ENCODE measurements at places on chromosomes 12 and 14.

- H3K27me3 ChIP-seq, result no peaks in the 10 kb centered on the region
- H3K4me1 ChIP-seq, result no peaks in the 10 kb centered on the region
- H3K27ac ChIP-seq, result no peak overlapping the region
Observed at GRCh38 chr12:57207731-57208630, 8.6 kb upstream of the NXPH4 start.

DNA sequence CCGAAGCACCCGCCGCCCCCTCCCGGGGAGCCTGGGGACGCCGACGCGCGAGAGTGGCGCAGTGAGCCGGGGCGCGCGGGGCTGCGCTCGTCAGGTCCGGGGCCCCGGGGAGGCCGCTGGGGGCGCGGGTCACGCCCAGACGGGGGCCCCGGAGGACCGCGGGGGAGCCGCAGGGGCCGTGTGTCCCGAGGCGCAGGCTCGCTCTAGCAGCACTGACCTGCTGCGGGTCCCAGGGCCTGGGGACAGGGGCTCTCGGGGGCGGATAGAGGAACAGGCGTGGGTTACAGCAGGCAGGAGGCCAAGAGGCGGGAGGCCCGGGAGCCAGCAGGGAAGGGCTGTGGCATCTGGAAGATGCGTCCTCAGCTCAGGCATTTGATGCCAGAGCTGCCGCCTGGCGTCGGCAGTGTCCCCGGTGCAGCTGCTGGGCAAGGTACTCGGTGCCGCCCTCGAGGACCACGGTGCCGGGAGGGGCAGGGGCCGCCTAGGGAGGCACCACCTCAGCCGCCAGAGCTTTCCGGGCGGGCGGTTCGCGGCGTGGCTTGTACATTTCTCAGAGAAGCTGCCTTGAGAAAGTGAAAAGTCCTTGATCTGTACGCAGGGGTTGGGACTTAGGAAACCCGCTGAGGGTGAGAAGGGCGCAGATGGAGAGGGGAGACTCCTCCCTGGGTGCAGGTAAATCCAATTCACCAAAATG lies 1.2 kb downstream of the WNT5B start:
- H3K27me3 ChIP-seq, result no peaks in the 10 kb centered on the region
- no peak overlapping the region for H3K4me3 ChIP-seq
- no peak overlapping the region for H3K27ac ChIP-seq
- no peaks in the 10 kb centered on the region for H3K36me3 ChIP-seq

DNA sequence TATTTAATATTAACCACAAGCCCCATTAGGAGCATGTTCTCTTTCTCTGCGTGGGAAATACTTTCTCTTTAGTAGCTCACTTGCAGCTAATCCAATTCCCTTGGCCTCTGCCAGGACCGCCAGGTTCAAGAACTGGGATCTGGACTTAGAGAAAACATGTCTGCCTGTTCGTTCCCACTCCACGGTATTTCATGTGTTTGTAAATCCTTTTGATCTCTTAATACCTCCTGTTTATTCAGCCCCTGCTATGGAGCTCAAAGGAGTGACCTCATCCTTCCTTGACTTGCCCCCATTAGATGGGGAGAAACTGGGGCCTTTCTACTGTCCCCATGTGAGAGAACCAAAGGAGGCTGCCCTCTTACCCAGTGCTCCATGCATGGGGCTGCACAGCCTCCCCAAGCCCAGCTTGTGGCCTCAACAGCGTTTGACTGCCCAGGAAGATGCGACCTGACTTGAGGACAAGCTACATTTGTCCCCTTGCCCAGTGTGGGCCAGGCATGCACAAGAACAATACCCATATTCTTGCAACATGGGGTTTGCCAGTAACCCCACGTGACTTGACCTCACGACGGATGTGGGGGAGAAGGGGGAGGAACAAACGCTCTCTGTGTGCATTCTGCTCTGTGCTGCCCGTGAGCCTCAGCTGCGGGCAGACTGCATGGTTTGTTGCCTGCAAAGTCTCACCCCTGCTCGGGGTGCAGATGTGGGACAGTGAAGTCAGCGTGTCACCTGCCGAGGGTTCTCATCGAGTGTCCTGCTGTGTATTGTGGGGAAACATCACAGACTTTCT lies 30.3 kb downstream of the CD9 start:
- H3K4me3 ChIP-seq, result no peak overlapping the region
- no peak overlapping the region for H3K27ac ChIP-seq
- DNase-seq, result no peak
- H3K36me3 ChIP-seq, result no peaks in the 10 kb centered on the region

DNA sequence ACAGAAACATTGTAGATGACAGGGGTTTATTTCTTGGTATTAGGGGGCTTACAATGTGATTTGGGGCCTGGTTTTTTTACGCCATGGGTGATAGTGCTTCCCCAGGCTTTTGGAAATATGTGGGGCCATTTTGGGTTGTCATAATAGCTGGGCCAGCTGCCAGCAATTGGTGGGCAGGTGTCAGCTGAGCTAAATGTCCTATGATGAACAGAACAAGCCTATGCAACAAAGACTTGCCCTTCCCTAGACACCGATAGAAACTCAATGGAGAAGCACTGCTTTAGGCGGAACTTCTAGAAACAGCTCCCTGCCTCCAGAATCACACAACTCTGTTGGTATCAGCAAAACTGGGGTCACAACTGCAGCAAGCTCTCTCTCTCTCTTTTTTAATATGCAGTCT lies 5.1 kb upstream of the B4GALNT1 start:
- no peak for DNase-seq
- H3K4me3 ChIP-seq, result no peak overlapping the region
- H3K27me3 ChIP-seq, result no peaks in the 10 kb centered on the region
- H3K36me3 ChIP-seq, result no peaks in the 10 kb centered on the region

- DNase-seq, result no peak
- no peaks in the 10 kb centered on the region for H3K4me1 ChIP-seq
- no peak overlapping the region for H3K27ac ChIP-seq
Observed at GRCh38 chr14:66036547-66036946, 449.6 kb upstream of the CCDC196 start.

DNA sequence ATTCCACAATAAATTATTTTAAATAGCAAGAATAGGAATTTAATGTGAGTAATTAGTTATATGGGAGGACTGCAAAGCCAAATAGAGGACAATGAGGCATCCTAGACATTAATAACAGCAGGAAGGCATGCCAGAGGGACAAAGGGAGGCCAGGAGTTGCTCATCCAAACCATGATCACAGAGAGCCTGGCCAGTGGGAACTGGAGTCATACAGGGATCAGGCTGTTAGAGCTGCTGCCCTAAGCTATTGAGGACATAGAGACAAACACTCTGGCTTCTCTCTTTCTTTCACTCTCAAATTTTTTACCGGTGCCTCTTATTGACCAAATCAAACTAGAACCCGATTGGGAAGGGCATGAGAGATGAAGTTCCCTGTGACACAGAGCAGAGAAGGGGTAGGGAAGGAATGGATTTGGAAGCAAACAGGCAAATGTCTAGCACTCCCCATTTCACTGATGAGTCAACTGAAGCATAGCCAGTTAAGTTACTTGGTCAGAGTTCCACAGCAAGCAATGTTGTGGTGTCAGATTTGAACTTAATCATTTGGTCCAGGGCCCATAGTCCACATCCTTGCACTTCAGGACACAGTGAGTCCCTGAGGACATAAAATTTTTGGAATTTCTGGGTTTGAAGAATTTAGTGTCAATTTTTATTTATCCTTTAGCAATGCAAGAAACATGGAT lies 17.9 kb upstream of the CFAP54 start:
- no peaks in the 10 kb centered on the region for H3K4me1 ChIP-seq
- no peak overlapping the region for H3K4me3 ChIP-seq
- DNase-seq, result no peak
- H3K27me3 ChIP-seq, result no peaks in the 10 kb centered on the region

DNA sequence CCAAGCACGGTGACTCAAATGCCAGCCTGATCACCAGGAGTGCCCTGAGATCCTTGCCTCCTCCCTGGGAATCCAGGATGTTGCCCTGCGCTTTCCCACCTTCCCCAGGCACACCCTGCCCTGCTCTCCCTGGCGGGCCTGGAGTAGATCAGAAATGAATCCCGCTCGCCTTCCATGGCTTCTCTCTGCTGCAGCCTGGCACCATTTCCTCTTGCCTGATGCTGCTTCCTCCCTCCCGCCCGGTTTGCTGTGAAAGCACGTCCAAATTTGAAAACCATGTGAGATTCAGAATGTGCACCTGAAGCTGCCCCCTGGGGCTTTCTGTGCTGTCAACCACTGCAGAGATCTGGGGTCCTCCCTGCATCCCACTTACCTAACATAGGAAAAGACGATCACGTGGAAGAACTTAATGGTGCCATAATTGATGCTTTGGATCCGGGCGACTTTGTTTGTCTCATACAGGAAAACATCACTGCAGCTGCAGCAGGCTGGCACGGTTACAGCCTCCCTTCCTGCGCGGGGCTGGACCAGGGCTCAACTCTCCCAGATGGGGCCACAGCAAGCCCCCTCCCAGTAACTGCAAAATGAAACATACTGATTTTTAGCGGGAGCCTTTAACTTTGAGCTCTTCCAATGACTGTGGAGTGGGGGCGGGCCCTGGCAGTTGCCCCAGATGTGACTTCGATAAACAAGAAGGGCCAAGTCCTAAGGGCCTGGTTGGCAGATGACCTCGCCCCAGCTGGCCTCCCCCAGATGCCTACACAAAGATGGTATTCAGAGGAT lies 24.9 kb upstream of the C12orf76 start:
- no peak overlapping the region for H3K4me3 ChIP-seq
- no peaks in the 10 kb centered on the region for H3K36me3 ChIP-seq
- no peaks in the 10 kb centered on the region for H3K27me3 ChIP-seq
- H3K27ac ChIP-seq, result no peak overlapping the region
- no peak for DNase-seq
- no peaks in the 10 kb centered on the region for H3K4me1 ChIP-seq

DNA sequence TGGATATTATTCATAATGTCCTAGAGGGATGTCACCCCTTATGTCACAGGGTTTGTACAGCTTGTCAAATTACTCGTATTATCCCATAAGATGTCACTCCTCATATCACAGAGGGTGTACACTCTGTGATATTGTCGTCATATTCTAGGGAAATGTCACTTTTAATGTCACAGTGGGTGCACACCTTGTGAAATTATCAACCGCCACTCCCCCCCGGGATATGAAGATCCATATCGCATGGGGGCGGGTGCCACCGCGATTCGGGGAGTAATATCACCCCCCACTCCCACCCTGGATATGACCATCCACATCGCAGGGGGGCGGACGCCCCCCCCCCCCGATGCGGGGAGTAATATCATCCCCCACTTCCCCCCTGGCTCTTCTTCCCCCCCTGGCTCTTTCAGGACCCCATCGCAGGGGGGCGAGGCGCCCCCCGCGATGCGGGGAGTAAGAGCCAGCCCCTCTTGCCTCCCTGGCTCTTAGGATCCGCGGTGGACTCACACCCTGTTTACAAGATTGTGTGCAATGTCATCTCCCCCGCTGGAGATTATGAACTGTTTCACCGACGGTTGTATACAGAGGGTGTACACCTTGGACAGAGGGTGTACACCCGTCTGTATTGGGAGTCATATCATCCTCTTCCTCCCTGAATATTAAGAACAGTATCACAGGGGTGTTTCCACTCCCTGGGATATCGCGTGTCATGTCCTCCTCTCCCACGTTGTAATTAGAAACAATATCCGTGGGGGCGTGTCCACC lies 92.8 kb downstream of the FRMD6 start:
- no peak overlapping the region for H3K27ac ChIP-seq
- no peaks in the 10 kb centered on the region for H3K4me1 ChIP-seq
- no peak for DNase-seq
- H3K4me3 ChIP-seq, result no peak overlapping the region
- no peaks in the 10 kb centered on the region for H3K27me3 ChIP-seq
- no peaks in the 10 kb centered on the region for H3K36me3 ChIP-seq

GRCh38 chr12:21296751-21297406 lies 37.8 kb downstream of the SLCO1A2 start:
- DNase-seq, result peak; percentile 13
- H3K4me3 ChIP-seq, result no peak overlapping the region
- H3K27me3 ChIP-seq, result no peaks in the 10 kb centered on the region
- H3K27ac ChIP-seq, result no peak overlapping the region

DNA sequence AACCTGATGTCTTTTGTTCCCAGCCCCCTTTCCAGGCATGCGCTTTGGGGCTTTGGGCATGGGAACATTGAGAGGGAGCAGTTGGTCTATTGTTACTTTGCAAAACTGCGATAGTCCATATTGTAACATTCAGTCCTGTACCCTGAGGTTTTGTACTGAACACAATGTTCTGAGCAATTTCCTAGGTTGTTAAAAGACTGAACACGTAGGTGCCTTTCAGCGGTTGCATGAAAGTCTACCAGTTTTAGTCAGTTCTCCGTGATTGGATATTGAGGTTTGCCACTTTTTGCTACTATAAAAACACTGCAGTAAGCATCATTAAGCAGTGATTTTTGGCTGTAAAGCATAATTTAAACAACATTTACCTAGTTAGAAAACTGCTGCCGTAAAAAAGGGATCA lies 20.1 kb downstream of the NGB start:
- no peak overlapping the region for H3K4me3 ChIP-seq
- H3K27ac ChIP-seq, result no peak overlapping the region
- DNase-seq, result no peak
- H3K4me1 ChIP-seq, result no peaks in the 10 kb centered on the region
- H3K27me3 ChIP-seq, result no peaks in the 10 kb centered on the region
- H3K36me3 ChIP-seq, result no peaks in the 10 kb centered on the region

- no peaks in the 10 kb centered on the region for H3K27me3 ChIP-seq
- no peak for DNase-seq
- H3K27ac ChIP-seq, result peak overlapping the region; percentile 22
- H3K4me3 ChIP-seq, result peak overlapping the region; percentile 74
Observed at GRCh38 chr12:31728289-31728916, 418 bp downstream of the AMN1 start.

GRCh38 chr14:69270795-69271708 lies 11.1 kb downstream of the GALNT16 start:
- H3K4me1 ChIP-seq, result no peaks in the 10 kb centered on the region
- H3K36me3 ChIP-seq, result no peaks in the 10 kb centered on the region
- no peaks in the 10 kb centered on the region for H3K27me3 ChIP-seq
- no peak for DNase-seq
- H3K27ac ChIP-seq, result no peak overlapping the region

- no peak overlapping the region for H3K27ac ChIP-seq
- no peak for DNase-seq
- no peaks in the 10 kb centered on the region for H3K27me3 ChIP-seq
- H3K4me1 ChIP-seq, result no peaks in the 10 kb centered on the region
Observed at GRCh38 chr12:52343550-52343949, 22.4 kb upstream of the KRT83 start.

DNA sequence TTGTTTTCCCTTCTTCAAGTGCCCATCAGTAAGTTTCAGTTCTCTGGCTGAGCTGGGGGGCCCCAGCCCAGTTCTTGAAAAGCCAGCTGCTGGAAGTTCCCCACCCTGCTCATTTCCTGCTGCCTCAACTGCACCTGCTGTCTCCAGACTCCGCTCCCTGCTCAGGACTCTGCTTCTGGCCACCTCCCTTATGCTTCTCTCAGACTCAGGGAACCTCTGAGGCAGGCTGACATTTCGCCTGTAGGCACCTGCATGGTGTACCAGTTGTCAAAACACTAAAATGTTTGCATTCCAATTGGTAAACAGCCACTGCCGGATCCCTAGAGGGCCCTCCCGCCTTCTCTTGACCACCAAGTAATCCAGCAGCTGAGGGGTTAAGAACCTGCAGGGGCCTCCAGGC lies 136.5 kb upstream of the VRK1 start:
- H3K4me3 ChIP-seq, result no peak overlapping the region
- peaks cover 3% of the 10 kb centered on the region for H3K4me1 ChIP-seq
- no peaks in the 10 kb centered on the region for H3K36me3 ChIP-seq
- H3K27ac ChIP-seq, result no peak overlapping the region
- peak; percentile 48 for DNase-seq
